ENCODE measurements at places on chromosomes 6 and 20.

DNA sequence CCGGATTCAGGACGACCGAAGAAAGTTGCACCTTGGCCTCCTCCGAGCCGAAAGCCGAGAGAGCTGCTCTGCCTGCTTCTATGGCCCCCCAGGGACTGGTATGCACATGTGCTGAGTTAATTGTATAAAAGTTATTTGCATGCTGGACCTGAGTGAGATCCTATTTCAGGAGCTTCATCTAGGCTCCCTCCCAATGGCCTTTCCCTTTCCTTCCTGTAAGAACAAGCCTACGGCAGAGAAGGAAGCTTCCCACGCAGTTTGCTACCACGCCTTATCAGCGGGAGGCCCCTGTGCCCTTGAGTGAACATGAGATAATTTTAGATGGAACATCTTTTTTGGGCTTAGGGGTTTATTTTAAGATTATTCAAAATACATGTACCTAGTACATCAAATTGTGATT is 65.9 kb downstream of the RIN2 start:
- DNase-seq, result no peak

DNA sequence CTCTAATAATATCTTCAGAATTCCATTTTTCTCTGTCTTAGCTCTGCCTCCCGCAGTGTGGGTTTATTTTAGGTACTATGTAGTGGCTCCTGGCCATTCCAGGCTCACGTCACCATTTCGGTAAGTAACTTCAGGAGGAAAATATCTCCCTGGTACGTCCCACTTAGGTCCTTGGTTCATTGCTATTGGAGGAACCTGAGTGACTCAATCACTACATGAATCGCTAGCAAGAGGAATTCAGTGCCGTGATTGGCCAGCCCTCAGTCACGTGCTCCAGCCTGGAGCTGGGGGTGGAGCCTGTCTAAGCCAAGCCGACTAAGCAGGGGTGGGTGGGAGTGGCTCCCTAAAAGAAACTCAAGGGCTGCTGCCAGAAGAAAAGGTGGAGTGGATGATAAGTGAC is 67.3 kb upstream of the E2F3 start:
- DNase-seq, result no peak

DNA sequence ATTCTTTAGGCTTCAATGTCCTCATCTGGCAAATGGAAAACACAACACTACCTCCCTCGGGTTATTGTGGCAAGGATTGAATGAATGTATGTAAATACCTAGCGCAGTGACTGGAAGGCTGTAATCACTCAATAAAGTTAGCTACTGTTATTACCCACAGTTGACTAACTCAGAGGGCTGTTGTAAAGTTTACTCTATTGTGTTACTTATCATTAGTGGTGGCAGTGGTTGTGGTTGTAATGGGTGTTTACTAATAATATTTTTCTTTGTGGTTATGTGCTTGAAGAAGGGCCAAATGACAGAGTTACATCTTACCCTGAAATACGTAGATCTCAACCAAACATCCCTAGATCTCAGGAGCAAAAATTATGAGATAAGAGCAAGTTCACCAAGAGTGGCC is 42.0 kb upstream of the PXDC1 start:
- no peak for DNase-seq

- no peak for DNase-seq
These were observed 236.5 kb downstream of the GMPR start for GRCh38 chr6:16474772-16475493.

GRCh38 chr6:33661106-33661838 is 40.1 kb downstream of the ITPR3 start:
- no peak for DNase-seq

- no peak for DNase-seq
These were observed 251.4 kb downstream of the DOK5 start for GRCh38 chr20:54726687-54727300.

DNA sequence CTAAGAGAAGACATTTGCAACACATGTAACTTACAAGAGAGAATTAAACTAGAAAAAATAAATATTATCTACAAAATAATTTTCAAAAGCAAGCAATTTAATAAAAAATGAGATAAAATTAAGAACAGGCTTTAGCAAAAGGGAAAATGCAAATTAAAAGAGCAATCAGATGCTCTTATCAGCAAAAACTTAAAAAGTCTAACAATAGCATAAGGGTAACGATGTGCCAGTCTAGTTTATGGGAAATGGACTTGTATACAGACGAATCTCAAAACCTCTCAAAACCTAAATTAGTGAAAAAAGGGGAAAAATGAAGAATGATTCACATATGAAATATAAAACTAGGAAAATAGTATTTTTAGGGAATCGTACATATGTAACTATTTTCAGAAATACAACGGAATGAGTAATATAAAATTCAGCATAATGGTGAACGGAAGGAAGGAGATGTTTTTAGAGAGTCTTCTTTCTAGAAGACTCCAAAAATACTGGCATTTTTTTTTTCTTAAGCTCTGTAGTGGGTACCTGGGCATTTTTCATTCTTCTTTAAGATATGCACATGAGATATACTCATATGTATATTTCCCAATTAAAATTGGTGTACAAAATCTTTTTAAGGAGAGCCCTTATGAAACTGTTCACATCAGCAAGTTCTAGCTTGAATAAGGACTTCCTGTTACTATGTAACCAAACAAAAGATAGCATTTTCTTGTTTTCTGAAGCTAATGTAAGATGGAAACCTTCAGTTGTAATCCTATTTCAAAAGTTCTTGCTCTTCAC is 927 bp upstream of the MANEA start:
- no peak for DNase-seq

DNA sequence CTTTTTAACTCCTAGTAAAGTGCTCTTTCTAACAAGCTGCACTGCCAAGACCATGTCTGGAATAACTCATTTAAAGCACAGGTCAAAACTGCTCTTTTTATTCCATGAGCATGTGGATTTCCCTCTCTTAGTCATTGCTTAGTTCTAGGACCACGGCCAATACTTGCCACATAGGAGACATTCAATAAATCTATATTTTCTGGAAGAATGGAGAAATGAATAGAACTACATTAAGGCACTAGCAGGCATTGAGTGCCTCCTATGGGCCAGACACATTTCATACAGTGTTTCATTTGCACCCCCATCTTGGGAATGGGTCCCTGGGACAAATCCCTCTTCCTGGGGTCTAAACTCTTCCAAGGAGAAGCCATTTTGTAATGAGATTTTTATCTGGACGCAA is 552.8 kb upstream of the CITED2 start:
- no peak for DNase-seq

- peak; percentile 35 for DNase-seq
These were observed 82.7 kb downstream of the SH3BGRL2 start for GRCh38 chr6:79713701-79714322.

- no peak for DNase-seq
These were observed 899.4 kb downstream of the C6orf118 start for GRCh38 chr6:164410017-164410416.

DNA sequence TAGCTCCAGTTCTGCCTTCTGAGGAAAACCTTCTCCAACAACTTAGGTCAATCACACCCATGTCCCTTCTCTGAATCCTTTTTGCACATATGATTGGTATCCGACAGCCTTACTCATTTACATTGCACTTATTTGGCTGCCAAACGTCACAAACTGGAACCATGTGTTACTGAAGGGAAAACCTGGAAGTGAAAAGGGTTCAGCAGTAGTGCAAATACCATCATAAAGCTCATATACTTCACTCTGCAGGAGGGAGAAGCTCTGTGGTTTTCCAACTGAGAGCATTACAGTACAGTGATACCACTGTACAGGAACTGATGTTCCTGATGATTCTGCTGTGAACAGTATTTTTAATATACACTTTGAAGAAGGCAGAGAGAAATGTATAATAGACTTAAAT is 87.8 kb downstream of the SLC16A10 start:
- DNase-seq, result no peak

GRCh38 chr6:24529985-24530384 is 35.2 kb downstream of the ALDH5A1 start:
- no peak for DNase-seq

DNA sequence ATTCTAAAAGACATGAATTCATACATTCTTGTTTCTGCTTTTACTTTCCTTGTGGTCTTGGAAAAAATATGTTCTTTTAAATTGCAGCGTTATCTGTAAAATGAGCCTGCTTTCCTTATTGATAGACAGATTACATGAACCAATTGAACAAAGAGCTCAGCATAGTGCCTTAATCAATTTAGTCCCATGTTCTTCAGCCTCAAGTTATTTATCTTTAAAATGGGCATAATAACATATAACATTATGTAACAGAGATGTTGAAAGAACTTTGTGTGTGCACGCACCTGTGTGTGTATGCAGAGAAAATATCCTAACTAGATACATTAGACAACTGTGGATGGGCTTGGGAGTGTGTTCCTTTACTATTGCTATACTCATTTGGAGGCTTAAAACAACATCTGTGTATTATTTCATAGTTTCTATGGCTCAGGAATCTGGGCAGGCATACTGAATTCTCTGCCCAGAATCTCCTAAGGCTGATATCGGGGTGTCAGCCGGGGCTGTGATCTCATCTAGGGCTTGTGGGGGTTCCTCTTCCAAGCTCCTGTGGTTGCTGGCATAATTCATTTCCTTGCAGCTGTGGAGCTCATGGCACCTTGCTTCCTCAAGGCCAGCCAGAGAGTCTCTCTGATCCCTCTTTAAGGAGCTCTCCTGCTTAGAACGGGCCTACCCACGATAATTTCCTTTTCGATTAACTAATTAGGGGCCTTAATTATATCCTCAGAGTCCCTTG is 194.1 kb downstream of the ARID1B start:
- DNase-seq, result no peak

GRCh38 chr6:63491119-63491518 is 81.2 kb upstream of the LOC128125822 start:
- DNase-seq, result no peak

DNA sequence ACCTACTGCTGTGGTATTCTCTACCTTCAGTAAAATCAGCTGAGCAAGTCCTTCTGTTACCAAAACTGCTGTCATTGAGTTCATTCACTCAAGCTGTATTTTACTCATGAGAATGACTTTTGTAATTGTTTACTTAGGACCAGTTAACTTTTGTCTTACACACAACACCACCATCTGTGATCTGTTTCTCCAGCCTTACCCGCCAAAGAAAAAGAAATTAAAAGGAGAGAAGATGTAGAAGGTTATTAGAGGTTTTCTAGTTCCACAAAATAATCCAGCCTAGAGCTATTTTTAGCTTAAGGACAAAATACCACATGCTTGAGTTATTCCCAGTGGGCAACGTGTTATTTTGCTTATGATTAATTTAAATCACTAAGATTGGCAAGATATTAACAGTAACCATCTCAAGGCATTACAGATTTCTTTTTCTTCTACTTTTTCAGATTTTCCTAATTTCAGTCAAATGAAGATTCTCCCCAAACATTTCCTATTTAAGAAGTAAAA is 38.2 kb downstream of the FAM8A1 start:
- DNase-seq, result no peak

GRCh38 chr6:30750379-30750668 is 6.0 kb upstream of the IER3 start:
- no peak for DNase-seq

DNA sequence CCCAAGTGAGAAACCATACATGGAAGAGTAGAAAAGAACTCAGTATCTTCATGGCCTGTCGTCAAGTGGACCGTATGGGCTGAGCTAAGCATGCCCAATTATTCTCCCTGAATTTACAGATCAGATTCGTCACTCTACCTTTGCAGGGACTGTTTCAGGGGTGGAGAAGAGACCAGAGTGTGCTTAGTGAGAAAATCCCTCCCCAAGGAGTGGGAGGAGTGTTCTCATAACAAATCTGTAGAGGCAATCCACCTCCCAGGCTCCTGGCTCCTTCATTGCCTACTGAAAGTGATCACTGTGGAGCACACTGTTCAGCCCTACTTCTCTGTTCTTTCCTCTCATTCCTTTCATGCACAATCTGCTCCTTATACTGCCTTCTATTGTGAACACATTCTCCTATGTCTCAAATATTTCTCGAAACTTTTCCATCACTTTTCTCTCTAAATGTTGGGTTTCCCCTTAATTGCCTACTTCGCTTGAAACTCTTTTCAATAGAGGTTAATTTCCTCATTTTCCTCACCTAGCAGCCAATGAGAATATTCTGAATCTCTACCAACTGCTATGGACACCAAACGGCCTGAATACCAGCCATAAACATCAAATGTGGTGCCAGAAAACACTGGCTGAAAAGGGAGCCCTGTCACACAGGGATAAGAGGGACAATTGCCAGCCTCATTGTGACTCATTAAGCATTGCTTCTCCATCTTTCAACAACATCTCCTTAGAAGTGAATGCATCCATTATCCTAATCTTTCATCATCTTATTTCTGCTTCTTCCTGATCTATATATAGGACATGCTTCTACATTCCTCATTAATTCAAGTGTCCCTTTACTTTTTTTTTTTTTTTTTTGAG is 398.3 kb downstream of the UTRN start:
- DNase-seq, result no peak

GRCh38 chr6:79158856-79159516 is 75.5 kb downstream of the HMGN3 start:
- no peak for DNase-seq

DNA sequence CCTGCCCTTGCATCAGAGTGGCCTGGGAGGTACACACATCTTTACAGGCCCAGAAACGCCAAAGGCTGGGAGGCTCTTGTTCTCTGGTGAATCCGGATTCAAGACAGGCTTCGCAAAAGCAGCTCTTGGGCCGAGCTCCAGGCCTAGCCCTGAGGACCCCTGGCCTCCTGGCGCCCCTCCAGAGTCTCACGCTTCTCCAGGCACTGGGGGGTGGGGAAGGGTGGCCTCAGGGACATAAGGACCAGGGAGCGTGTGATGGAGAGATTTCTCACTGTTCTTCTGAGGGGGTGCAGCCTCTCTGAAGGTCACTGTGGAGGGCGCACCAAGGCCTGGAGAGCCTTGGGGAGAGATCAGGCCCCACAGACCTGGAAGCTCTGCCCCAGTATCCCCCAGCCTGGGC is 349.2 kb downstream of the ZFAND3 start:
- DNase-seq, result no peak

DNA sequence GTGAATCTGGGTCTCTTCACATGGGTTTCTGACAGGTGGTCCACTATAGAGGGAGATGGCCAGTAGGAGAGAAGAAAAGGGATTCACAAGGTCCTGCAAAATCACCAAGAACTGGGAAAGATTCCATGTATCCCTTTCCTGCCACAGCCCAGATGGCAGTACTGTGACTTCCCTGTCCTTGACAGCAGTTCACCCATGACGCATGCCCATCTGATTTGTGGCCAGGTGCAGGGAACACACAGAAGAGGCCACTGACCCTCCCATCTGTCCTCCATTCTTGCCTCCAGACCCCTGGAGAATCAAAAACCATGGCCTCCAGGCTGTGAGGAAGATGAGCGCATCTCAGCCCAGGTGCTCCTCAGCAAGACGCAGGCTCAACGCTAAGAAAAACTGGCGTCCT is 183.1 kb upstream of the RREB1 start:
- no peak for DNase-seq

DNA sequence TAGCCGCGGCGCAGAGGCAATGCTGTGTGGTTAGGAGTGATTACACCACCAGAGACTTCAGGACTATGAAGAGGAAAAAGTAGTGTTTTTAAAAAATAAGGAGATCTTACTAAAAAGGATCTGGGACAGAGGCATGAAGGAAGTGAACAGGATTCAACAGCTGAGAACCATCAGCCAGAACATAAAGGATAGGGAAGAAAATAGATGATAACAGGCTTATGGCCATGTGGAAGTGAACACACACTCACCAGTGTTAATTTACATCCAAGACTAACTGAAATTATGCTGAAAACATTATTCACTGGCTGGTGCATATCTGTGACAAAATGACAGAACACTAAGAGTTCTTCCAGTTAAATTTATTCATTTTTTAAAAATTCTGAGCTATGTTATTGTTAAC is 47.5 kb upstream of the BCLAF1 start:
- no peak for DNase-seq

GRCh38 chr20:36950414-36951197 is 902 bp downstream of the SAMHD1 start:
- DNase-seq, result peak; percentile 14

Measured in activated gamma-delta T cell treated with anti-CD3 and anti-CD28 coated beads, Interleukin-2, amount 50 U/mL, for 16 hours (primary cell).